CD8-positive, alpha-beta T cell (primary cell): ENCODE measurements at places on chromosomes 7 and 10. TPM values are rescaled to one million over a fixed set of nuclear protein-coding genes. Genes with fewer than 3 reads are reported as not detected.

- DNase-seq: no peak
Observed at GRCh38 chr7:16891338-16891737, 9.6 kb upstream of the AGR3 start.

- DNase-seq: peak; percentile 29
Observed at GRCh38 chr7:142654398-142654797, 94.9 kb upstream of the PRSS1 start.

GRCh38 chr7:125966278-125967048 is 1036.8 kb upstream of the POT1 start:
- no peak for DNase-seq

- DNase-seq: peak; percentile 12
Observed at GRCh38 chr7:151992375-151992774, 33.1 kb upstream of the GALNT11 start.

DNA sequence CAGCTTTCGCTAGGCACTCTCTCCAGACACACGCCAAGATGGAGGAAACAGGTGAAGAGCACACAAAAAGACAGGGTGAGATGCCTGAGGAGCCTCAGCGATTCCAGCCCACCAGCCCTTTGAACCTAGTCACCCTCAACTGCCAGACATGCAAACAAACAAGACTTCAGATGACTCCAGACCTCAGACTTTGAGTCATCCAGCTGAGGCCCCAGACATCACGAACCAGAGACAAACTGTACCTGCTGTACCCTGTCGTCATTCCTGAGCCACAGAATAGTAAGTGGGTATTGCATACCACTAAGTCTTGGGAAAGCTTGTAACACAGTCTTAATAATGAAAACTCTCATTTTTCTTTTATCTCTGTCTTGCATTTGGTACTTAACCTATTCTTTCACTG is 126.6 kb upstream of the LSM8 start:
- no peak for DNase-seq

The CPED1 gene
- total RNA-seq: not detected

GRCh38 chr7:32250003-32250402 is 179.8 kb upstream of the PDE1C start:
- DNase-seq: no peak

The NDUFB2 gene
- 84.5 TPM for total RNA-seq

The MEPCE gene
- 69.3 TPM for total RNA-seq

DNA sequence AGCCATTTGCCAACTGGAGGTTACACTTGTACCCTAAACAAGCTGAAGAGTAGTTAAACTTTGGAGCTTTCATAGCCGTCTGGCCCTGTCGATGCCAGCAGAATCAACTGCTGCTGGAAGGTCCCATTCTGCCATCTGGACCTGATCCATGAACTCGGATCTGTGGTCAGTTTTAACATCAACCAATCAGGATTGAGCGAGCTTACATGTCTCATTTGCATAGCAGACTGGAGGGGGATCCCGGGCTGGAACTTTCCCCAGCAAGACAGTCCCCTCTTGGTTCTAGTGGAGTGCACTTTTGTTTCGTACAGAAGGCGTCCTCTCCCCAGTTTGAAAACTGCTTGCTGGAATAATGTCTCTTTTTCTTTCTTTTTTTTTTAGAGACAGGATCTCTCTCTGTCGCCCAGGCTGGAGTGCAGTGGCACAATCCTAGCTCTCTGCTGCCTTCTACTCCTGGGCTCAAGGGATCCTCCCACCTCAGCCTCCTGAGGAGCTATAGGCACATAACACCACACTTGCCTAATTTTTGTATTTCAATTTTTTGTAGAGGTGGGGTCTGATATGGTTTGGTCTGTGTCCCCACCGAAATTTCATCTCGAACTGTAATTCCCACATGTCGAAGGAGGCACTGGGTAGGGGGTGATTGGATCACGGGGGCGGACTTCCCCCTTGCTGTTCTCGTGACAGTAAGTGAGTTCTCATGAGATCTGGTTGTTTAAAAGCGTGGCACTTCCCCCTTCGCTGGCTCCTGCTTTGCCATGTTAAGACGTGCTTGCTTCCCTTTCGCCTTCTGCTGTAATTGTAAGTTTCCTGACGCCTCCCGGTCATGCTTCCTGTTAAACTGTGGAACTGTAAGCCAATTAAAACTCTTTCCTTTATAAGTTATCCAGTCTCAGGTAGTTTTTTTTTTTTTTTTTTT is 42.8 kb upstream of the SEPHS1 start:
- no peak for DNase-seq

DNA sequence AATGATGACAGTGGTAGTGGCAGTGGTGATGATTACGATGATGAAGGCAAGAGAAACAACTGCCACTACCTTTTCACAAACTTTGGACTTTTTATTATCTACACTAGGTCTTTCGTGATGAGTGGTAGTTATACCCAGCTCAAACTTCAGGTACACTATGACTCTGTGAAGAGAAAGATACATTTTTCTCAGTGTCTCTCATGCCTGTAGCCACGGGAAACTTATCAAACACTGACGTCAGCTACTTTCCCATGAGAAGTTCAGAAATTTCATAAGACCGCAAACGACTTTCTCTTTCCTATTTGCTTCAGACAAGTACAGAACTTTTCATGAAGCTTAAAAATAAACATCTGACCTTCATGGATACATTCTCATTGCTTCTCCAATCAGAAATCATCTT is 57.0 kb downstream of the CALD1 start:
- DNase-seq: no peak

GRCh38 chr10:31926160-31926559 is 2.5 kb downstream of the ARHGAP12 start:
- no peak for DNase-seq

The TWIST1 gene
- not detected for total RNA-seq

DNA sequence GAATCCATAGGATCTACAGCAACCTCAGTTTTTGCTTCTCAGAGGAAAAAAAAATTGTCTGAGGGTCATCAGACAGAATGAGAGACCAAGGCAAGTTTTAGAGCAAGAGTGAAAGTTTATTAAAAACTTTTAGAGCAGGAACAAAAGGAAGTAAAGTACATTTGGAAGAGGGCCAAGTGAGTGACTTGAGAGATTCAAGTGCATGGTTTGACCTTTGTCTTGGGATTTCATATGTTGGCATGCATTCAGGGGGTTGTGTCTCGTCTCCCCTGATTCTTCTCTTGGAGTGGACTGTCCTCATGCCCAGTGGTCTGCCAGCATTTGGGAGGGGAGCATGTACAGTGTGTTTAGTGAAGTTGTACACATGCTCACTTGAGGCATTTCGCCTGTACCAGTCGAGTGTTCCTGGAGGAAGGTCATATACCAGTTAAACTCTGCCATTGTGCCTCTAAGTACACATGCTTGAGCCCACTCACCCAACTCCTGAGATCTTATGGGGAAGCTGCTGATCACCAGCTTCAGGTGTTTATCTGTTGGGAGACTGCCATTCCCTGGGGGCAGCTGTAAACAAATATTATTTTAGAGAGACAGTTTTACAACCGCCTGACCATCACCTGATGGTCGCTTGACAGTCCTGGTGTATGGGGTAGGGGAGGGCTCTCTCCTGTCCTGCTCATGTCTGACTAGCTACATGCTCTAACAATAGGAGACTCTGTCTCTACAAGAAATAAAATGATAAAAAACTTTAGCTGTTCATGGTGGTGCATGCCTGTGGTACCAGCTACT is 109.4 kb downstream of the EEPD1 start:
- no peak for DNase-seq

The NEUROG3 gene
- not detected for total RNA-seq

DNA sequence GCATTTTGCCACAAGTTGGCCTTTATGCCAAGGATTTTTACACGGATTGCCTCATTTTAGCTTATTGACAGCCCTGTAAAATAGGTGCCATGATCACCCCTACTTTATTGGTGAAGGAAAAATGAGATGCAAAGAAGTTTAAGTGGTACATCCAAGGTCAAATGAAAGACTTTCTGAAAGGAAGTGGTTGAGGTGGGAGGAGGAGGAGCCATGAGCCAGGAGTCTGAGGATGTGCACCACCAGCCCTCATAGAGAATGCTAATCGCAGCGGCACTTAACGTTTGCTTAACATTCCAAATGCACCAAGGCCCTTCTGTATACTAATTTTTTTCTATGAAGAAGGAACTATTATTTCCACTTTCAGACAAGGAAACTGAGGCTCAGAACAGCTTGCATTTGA is 31.0 kb upstream of the LRRC18 start:
- no peak for DNase-seq

DNA sequence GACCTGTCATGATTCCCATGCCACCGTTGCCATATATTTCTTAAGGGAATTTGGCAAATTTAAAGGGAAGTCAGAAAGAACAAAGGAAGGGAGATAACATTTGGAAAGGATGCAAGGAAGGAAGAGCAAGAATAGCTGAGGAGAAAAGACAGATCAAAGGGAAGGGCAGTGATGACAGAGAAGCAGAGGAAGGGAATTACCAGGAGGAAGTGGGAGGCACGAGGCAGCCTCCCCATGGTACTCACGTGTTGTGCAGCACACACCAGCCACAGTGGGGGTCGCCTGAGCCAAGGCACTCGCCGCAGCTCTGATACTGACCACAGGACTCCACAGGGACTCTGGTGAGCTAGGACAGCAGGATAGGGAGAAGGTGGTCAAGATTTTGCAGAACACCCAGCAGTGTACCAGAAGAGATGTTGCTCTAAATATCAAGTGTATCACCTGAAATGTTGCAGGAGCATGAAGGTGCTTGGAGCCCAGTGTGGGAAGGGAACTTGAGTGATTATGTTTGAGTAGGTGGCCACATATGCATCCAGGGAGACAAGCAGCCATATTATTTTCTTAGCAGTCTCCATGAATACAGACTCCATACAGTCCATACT is 335.3 kb downstream of the PLXNA4 start:
- no peak for DNase-seq

DNA sequence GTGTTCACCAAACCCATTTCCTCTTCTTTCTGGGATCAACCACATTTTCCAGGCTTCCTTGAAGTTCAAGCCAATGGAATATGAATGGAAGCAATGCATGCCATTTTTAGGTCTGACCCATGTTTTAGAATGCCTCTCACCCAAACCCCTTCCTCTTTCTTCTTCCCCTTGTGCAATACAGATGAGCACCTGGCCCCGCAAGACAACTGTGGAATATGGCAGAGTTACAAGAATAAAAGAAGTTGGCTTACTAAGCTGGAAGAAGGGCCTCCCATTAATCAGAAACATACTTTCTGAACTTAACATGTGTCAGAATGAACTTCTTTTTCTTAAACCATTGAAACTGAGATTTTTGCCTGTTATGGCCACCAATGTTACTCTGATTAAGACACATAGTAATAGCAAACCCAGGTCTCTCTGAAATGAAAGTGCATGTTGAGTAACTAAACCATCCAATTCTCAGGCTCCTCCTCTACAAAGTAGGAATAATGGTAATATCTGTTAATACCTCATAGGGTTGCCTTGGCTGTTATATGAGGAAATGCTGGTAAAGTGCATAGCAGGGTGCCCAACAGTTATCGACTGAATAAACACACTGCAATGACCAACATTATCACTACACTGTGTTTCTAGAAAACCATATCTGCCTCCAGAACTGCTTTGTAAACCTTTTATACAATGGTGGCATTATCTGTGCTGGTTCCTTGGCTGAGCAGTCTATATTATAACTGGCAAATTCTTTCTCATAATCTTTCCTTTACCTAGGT is 382.2 kb upstream of the NRP1 start:
- no peak for DNase-seq

The NKX1-2 gene
- total RNA-seq: not detected

GRCh38 chr7:121537031-121537430 is 140.9 kb upstream of the FAM3C start:
- DNase-seq: no peak

The PIK3CG gene
- 30.8 TPM for total RNA-seq

DNA sequence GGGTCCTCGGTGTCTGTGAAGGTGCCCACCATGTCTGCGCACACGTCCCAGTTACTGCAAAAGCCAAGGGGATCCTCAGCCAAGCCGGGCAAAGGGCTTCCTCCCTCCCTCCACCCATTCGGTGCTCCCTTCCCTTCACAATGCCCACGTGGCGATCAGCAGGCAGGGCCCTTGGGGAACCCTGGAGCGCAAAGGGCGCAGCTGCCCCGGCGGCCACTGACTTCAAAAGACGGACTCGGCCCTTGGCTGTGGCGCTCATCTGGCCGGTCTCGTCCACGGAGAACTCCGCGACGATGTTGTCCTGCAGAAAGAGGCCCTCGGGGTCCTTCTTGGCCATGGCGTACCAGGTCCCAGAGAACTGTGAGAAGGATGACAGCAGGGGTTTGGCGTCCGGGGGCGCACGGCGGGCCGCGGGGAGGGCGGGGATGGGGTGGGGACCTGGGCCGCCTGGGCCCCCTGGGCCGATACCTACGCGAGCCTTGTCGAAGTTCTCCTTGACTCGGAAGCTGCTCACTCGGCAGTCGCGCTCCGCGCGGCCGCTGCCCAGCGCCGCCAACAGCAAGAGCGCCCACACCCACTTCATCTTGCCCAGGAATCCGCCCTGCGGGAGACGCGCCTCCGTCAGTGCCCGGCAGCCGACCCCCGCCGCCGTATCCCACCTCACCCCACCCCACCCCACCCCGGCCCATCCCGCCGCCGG is 439 bp downstream of the RBP4 start:
- DNase-seq: no peak

- DNase-seq: no peak
Observed at GRCh38 chr10:70066190-70066589, 13.5 kb downstream of the MACROH2A2 start.

DNA sequence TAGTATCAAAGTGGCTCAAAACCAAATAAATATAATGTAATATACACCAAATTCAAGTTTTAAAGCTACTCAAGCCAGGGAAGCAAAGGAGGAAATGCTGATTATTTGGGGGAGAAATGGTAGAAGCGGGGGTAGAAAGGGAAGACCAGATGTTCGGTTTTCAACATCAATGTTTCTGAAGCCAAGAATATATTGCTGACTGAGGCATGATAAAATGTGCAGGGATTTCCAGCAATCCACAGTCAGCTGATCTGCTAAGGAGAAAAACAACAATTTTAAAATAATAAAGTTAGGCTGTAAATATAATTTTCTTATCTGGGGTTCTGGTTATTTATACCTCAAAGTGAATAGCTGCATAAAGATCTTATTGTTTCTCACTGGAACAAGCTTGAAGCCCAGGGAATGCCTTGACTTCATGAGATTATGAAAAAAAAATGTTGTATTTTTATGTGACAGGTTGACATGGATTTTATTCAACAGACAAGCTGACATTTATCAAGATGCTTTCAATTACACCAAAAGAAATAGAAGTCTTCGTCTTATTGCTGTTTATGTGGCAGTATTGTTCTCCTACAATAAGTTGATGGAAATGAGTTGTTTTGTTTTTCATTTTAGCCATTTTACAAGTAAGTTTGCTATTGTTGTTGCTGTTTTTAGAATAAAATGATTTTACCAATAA is 28.6 kb upstream of the BMPER start:
- no peak for DNase-seq

The NCF1 gene
- total RNA-seq: 4.2 TPM

The VSIR gene
- total RNA-seq: 61.7 TPM

DNA sequence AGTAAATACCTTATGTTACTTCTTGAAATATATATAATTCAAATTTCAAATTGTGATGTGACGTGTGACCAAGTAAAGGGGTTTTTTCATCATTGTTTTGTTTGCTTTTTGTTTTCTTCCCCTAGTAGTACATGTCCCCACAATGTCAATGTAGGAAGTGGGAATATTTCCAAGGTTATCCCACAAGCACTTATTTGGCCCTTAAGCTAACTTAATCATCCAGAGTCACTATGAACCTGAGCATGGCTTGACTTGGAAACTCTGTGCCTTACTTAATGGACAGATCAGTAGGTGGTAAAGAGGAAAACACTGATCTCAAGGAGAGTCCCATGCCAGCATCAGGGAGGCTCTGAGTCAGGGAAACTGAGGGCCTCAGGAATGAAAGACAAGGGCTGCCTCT is 569.3 kb upstream of the IGFBP3 start:
- DNase-seq: no peak

The BICC1 gene
- total RNA-seq: not detected

The ANKRD1 gene
- total RNA-seq: not detected

The DYNC1I1 gene
- total RNA-seq: not detected
